ENCODE measurements at places on chromosomes 7 and 10.

- no peak for DNase-seq
Observed at GRCh38 chr10:122154031-122154544, 117.0 kb upstream of the BTBD16 start.

- DNase-seq = no peak
Observed at GRCh38 chr7:107697321-107698049, 36.9 kb downstream of the SLC26A4 start.

DNA sequence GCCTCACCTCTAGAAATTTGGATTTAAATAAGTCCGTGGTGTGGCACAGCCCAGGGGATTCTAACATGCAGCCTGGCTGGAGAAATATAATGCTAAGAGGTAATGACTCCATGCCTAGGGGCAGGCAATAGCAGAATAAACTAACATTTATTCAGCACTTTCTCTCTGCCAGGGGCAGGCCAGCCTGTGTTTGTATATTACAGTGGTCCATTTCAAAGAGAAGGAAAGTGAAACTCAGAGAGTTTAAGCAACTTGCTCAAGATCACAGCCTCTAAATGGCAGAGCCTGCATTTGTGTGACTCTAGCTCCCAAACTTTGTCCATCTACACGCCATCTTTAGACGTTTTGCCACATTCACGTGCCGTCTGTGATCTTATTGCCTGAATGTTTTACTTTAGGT, 6.7 kb upstream of the LRRC18 start:
- no peak for DNase-seq

DNA sequence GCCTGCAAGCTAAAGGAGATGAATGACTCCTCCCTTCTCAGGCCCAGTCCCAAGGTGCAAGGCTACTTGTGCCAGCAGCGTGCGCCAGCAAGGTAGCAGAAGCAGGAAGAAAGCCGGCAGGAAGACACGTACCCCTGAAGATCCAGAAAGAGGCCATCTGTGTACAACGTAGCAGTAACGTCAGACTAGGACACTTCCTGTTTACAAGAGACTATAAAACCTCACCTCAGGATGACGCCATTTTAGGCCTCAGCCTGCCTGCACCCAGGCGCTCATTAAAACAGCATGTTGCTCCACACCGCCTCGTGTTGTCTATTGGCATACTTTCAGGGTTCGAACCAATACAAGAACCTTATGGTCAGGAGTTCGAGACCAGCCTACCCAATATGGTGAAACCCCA, 41.4 kb upstream of the SNX10 start:
- no peak for DNase-seq

GRCh38 chr10:112274831-112275230, 8.4 kb upstream of the TECTB start:
- DNase-seq = no peak

DNA sequence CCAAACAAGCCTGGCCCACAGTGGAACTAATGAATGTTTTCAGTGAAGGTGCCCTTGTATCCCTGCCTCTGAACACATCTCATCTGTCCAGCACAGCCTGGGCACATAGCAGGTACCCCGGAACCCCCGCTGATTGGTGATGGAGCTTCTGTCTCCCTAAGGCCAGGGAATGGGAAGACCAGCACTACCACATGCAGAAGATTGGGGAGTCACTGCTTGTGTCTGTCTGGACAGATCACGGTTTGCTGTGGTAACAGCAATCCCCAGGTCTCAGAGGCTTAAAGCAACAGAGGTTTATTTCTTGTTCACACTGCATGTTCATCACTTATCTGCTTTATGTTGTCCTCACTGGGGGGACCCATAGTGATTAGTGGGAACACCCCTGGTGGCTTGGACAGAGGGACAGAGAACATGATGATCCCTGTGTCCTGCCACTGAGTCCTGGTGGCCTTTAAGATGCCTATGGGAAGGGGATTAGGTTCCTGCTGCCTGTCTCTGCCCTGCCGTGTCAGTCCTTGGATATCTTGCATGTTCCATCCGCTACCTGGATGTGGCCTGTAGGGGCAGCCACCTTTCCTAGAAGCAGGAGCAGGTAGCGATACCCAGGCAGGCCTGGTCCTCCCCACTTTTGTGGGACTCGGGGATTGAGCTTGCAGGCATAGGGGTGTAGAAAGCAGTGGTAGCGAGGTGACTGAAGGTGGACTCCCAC, 3.6 kb downstream of the TSPAN14 start:
- DNase-seq = no peak

Data from transverse colon (tissue), 4 donors.